DMS79 treated with DMSO at 0.1 percent for 48 hours (cell line): ENCODE measurements at places on chromosomes 1 and 21.

DNA sequence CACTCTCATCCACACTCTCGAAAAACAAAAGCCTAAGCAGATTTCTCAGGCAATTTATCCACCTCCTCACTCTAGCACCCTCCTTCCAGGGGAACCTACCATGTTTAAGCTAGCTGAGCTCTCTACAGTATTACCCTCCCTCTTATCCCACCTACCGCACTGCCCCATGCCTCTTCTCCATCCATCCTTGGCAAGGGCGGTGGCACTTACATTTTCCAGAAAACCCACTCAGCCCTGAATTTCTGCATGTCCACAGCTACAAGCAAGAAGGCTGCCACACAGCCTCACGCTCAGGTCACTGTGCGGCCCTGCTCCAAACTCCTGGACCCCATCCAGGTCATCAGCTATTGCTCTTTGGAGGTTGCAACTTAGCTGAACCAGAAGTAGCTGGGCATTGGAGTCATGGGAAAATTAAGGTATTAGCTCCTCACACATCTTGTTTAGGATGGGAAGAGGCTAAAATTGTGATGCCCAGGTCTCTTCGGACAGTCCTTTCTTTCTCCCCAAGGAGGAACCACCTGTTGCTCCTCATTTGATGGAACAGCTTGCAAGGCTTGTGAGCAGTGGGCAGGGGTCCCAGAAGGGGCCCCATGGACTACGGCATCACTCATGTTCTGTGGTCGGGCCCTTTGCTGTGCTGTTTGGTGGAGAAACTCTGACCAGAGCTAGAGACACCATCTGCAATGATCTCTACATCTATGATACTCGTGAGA is 1.1 kb downstream of the KLHDC9 start:
- no peak for DNase-seq

- DNase-seq = no peak
These were observed 209.7 kb downstream of the PATJ start for GRCh38 chr1:61951731-61952580.

- no peak for DNase-seq
These were observed at the start of gene ACTA1 for GRCh38 chr1:229434005-229434640. ACTA1 (minus strand) TSS chr1:229434094; CDS start chr1:229433115, 979 bp downstream.

- no peak for DNase-seq
These were observed 18.8 kb upstream of the ARTN start for GRCh38 chr1:43914576-43915525.

GRCh38 chr1:29739176-29739575 is 502.9 kb downstream of the PTPRU start:
- no peak for DNase-seq

- no peak for DNase-seq
These were observed 51.7 kb upstream of the POU3F1 start for GRCh38 chr1:38098101-38098847.

GRCh38 chr1:32954168-32954567 is 10.4 kb downstream of the RNF19B start:
- no peak for DNase-seq

DNA sequence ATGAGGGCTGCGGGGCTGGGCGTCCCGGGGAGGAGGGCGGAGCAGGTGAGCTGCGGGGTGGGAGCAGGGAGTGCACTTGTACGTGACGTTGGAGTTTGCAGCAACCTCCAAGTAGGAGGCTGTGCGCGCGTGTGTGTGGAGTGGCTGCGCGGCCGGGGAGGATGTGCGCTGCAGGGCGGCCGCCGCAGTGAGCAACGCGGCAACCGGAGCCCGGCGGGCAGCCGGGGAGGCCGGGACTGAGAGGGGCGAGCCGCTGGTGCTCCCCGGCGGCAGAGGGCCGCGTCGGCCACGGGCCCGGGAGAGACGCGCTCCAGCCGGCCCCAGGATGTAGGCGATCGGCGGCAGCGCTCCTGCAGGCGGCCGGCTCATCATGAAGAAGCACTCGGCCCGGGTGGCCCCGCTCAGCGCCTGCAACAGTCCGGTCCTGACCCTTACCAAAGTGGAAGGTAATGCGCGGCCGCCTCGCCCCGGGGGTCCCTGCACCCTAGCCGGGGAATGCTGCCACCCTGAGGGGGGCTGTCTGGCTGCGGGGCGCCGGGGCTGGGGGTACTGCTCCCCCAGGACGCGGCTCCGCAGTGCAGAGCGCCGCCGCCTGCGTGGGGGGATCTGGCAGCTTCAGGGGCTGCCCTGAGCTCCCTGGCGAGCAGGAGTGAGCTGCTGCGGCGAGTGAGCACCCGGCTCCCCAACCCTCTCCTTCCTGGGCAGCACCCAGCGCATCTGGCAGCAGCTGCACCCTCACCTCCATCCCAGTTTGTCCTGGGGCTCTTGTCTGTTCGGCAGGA is 158.9 kb upstream of the COA6 start:
- no peak for DNase-seq

DNA sequence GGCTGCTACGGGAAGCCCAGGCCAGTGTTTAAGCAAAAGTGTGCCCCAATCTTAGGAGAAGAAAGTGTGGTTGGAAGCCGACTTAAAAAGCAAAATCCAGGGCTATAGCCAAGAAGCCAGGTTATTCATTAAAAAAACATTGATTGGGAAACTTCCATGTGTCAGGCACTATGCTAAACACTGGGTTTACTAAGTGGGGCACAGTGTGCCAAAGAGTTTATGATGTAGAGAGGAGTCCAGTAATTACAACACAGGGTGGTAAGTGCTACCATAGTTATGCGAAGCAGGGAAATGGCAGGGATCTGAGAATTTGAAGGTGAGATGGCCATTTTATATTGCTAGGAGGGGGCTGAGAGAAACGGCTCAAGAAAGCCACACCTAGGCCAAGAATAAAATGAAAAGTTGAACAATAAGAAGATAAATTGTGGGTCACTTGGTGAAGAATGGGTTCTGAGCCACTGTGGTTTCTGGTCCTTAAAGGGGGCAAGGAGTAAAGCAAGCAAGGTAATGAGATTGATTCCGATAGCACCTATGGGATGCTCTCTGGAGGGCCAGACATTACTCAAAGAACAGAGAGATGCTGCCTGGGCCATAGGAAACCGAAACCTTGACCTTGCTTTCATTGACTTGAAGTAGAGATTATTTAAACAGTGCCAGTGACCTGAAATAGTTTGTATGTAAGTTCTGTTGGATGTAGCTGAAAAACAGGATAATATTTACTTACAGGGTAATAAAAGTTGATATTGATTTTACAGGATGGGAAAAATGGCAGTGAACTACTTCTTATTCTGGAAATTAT is 177.8 kb downstream of the GIPC2 start:
- DNase-seq = no peak

DNA sequence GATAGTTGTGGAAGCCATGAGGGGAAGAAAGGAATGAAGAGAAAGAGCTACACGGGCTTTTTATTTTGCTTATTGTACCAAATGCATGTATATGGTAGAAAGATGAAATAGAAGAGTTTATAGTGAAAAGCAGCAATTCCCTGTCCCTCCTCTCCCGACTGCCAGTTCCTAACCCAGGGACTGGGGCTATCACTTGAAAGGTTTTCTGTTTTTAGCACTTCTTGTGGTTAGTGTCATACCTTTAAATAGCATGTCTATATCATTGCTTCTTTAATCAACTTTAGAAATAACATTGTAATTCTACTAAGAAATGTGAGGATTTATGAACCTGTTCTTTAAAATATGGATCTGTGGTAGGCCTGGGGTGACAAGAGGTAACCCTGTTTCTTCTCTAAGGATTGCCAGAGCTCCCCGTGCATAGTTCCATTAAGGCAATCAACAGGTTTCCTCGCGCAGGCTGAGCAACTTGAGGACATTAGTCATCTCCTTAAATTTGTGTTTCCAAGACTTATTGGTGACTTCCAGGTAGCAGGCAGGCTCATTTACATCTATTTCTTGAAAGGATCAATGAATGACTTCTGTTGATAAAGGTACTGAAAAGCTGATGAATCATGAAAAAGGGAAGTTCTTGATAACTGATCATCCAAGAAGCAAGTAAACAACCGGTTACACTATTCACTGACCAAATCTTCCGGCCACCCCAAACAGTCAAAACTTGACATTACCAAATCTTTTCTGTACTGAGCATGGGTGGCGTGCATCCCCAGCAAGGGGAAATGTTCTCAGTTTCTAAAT is 37.8 kb upstream of the S1PR1 start:
- DNase-seq = no peak

DNA sequence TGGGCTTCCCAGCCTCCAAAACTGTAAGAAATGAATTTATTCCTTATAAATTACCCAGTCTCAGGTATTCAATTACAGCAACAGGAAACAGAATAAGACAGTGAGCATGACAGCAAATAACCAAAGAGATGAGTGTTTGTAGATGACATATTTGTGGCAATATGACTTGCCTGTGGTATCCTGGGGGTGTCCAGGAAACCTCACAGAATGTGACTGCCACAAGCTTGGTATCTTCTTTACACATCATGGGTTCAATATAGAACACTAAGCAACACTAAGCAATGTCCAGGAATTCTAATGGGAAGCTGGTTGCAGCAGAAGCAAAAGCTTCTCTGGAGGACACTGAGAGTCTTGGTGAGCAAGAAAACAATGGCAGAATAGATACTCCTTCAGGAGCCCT is 236.4 kb upstream of the BEND5 start:
- no peak for DNase-seq

DNA sequence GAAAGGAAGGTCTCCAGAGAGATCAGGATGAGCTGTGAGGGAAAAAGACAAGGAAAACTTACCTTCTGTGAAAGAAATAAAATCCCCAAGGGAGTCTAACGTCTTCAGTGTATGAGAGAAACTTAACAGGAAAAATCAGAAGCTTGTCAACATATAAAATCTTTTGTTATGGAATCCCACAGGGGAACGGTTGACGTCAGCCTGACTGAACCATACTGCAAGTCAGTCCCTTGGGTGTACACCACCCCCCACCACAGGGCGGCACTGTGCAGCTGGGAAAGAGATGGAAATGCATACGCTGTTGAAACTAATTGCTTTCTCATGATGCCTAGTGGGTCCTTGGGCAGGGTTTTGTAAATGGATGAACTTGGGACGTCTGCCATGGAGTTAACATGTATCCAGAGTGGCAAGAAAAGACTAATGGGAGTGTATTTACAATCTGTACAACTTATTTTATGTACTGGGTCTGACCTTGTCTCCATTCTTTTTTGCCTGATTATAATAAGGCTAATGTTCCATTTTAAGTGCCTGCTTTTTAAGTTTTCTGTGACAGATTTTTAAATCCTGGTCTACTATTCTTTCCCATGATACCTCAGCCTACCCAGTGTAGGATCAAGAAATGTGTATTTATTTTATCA is 22.7 kb downstream of the UTP25 start:
- no peak for DNase-seq

DNA sequence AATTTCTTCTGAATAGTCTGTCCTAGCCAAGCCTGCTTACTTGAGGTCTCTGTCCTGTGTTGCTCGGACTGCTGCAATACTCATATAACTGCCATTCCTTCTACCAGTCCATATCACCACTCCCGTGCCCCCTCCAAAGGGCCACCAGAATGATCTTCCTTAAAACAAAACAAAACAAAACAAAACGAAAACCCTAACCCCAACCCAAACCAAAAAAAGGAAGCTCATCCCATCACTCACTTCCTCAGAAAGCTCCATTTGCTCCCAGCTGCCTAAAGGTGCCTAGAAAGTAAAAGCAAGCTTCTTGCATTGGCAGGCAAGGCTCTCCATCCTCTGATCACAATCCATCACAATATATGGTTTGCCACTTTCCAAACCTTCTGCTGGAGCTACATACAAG is 20.3 kb downstream of the USP24 start:
- no peak for DNase-seq

DNA sequence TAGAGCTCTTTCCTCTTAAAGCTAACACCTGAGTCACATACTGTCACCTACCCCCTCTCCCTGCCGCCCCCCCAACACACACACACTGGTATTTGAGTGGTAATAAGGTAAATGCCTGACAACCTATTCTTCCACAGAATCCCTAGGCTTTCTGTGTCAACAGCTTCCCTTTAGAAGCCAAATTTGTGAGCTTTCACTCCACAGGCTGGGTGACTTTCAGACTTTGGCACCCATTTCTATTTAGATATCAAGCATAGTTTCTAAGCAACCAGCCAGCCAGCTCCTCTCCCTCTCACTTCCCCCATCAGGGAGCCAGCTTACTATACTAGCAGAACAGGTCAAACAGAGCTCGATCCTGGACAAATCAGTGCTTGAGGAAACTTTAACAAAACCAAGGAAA is 3.2 kb upstream of the C1orf74 start:
- DNase-seq = no peak

GRCh38 chr1:235820061-235820460 is 46.6 kb downstream of the LYST start:
- no peak for DNase-seq

DNA sequence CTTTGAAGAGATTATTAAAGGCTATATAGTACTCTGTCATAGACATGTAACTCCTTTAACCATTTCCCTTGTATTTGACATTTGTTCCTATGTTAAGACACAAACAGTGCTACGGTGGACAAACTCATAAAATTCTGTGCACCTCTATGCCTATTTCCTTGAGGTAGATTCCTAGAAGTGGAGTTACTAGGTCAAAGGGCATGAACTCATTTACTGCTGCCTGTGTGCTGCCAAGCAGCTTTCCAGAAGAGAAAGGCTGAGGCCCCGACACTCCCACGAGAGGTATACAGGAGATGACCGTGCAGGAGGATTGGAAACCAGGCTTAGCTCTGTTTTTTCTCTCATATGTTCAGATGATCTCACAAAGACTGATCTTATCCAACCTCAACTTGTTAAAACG is 34.4 kb upstream of the TENT5C start:
- DNase-seq = no peak

- no peak for DNase-seq
These were observed 13.9 kb upstream of the IL6R start for GRCh38 chr1:154391086-154391770.
